Lower leg skin (tissue), 4 donors: ENCODE measurements at places on chromosomes 2 and 18. TPM values are rescaled to one million over a fixed set of nuclear protein-coding genes. Genes with fewer than 3 reads are reported as not detected.

DNA sequence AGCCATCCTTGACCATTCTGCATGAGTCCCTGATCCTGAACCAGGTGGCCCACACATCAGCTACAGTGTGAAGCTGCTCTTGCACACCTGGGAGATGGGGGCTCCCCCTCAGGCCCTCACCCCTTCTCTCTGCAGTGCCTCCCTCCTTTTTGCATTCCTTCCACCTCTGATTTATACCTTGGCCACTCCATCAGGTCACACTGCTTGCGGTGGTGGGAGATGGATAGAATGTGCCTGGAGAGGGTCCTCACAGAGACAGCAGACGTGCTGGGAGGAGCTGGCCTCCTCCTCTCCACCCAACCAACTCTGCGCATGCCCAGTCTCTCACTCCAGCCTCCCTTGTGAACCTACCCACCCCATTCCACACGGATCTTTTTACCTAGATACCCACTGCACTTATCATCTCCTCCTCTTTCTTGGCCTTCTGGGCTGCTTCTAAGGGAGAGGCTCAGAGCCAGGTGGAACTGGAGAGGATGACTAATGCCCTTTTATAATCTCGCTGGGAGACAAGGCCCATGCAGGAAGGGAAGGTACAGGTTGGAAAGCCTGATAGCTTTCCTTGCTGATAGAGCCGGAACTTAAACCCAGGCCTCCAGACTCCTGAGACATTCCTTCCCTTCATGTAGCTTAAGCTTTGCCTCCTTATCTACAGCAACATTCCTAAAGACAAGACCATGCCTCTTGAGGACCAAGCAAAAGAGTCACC lies 205.1 kb downstream of the ZBTB7C start:
- no peak for DNase-seq

FOXI3 gene
- total RNA-seq: not detected

- no peak for DNase-seq
These were observed 173.0 kb downstream of the NCK2 start for GRCh38 chr2:105917688-105918087.

- DNase-seq: no peak
These were observed 23.6 kb upstream of the SEMA4C start for GRCh38 chr2:96893289-96894150.

NOP58 gene
- total RNA-seq: 53.7 TPM

OTOS gene
- total RNA-seq: not detected

MRPS5 gene
- total RNA-seq: 31.0 TPM

- no peak for DNase-seq
These were observed 510.3 kb downstream of the PLCL1 start for GRCh38 chr2:198314559-198315153.

GRCh38 chr2:176558574-176559140 lies 289.4 kb downstream of the MTX2 start:
- no peak for DNase-seq

DNA sequence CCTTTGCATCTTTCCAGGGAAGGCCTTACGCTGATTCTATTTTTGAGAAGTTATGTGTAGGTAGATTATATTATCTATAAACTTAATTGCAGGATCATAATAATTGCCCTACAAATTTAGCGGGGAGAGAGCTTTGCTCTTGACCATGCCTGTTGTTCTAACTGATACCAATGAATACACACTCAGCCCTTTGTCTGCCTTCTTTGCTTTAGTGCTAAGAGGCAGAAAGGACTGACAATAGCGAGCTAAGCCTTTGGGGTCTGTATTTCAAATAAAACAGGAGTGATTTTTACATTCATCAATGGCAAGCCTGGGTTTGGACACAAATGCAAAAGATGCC lies 115.3 kb upstream of the STON1 start:
- DNase-seq: no peak

LRRC30 gene
- not detected for total RNA-seq

PSTPIP2 gene
- 12.4 TPM for total RNA-seq

DNA sequence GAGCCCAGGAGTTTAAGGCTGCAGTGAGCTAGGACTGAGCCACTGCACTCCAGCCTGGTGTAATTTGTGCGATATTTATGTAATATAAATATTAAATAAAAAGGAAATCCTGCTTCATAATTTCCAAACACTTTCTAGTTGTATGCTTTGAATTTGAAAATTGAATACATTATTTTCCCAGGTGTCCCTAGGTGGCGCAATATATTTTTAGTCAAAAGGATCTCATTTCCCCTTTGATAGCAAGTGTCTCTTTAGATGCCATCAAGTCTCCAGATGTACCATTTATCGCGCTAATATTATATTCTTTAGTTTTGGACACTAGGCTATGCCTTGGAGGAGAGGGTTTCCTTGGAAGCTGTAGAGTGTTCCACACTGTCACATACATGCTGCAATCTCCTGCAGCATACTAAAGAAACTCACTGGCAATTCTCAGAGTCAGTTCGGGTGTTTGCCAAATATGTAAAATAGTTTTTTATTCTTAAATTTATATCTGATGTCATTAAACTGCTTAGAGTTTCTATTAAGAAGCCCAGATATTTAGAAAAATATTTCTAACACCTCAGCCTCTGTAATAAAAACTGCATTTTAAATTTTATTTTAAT lies 5.6 kb upstream of the WDR7 start:
- DNase-seq: no peak

DNA sequence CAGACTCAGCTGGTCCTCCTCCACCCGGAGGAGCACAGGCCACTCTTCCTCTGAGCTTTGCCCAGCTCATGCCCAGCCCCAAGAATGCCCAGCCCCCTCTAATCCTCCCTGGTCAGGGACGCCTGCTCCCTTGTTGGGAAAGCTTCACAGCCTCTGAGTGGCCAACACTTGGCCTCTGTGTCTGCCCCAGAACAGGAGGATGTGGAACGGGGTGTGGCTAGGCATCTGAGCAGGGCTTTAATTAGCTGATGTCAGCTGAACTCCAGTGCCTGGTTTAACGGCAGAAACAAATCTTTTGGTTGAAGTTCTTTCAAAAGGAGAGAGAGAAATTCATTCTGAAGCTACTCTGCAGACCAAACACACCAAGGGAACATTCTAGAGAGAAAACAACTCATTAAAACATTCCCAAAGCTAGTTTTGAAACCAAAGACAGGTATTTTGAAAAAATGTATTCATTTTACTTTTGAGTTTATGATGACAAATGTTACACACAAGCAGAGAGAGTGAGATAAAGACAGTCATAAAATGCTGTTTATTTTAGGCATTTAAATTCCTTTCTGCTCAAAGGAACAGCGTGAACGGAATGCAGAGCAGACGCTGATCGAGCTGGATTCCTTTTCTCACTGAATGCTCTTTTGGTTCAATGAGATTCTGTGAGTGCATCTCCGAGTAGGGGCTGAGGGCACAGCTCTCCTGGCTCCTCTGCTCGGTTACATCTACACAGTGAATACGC lies 63.8 kb downstream of the RTP5 start:
- DNase-seq: peak; percentile 31

IL1A gene
- total RNA-seq: 0.93 TPM

CXCR1 gene
- total RNA-seq: not detected

PHOSPHO2 gene
- 5.6 TPM for total RNA-seq

DNA sequence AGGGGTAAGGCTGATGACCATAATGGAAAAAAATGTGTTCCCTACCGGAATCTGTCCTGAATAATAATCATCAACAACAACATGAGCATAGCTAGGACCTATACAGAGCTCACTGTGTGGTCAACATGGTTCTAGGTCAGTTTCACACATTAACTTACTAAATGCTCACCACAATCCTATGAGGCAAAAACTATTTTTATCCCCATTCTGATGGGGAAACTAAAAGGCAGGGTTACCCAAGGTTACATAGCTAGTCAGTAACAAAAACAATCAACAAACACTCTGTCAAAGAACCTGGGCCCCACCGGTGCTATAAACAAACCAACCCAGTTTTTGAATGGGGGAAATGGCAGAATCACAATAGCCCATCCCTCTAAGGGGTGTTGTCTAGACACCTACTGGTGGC lies 40.1 kb downstream of the AOX1 start:
- no peak for DNase-seq

- no peak for DNase-seq
These were observed 138.3 kb downstream of the FAM124B start for GRCh38 chr2:224263571-224264043.

DNA sequence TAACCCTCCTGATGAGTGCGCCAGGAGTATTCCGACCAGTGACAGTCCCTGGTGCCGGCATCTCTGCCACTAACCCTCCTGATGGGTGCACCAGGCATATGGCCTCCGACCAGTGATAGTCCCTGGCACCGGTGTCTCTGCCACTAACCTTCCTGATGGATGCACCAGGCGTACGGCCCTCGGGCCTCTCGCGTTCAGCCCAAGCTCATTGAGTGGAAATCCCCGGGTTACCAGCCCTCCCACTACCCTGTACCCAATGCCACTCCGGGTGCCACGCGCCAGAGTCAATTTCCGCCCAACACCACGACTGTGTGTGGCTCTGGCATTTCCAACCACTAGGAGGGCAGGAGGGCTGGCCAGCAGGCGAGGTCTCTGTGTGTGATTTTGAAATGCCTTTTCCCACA lies 11.7 kb upstream of the GPC1 start:
- no peak for DNase-seq

HES6 gene
- 3.0 TPM for total RNA-seq

DNA sequence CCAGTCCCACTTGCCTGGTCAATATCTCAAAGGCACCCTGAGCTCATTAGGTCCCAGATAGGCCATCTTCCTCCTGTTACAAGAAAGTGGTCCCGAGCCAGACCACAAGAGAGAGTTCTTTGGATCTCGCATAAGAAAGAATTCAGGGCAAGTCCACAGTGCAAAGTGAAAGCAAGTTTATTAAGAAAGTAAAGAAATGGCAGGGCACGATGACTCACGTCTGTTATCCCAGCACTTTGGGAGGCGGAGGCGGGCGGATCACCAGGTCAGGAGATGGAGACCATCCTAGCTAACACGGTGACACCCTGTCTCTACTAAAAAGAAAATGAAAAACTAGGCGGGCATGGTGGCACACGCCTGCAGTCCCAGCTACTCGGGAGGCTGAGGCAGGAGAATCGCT lies 10.8 kb upstream of the SMAD7 start:
- no peak for DNase-seq

HAUS1 gene
- total RNA-seq: 10.2 TPM

DNA sequence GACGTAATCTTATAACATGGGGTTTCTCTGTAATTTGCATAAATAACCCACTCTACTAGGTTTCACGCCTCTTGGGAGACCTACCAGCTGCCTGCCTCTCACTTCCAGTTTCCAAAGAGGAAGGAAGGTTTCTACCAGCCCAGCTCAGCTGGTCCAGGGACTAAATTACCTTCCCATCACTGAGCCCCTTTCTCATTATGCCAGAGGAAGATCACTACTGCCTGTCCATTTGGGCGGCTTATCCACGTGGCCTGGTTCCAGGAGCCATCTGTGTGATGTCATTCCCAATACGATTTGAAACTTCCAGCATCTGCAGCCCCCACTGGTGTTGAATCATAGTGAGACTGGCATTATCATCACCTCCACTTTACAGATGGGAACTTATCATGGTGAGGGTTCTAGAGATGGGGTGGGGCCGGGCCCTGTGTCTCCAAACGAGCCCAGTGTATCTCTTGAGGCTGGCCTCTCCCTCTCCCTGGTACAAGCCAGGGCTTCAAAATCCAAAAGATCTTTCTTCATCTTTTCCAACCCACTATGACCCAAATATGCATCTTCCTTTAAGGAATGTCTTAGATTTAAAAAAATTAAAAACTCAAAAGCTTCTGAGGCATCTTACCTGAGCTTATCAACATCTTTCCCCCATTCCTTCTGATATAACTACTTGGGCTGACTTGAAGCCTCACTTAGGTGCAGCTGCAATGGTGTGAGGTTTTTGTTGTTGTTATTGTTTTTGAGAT lies 140.8 kb downstream of the DDX1 start:
- DNase-seq: peak; percentile 49

DNA sequence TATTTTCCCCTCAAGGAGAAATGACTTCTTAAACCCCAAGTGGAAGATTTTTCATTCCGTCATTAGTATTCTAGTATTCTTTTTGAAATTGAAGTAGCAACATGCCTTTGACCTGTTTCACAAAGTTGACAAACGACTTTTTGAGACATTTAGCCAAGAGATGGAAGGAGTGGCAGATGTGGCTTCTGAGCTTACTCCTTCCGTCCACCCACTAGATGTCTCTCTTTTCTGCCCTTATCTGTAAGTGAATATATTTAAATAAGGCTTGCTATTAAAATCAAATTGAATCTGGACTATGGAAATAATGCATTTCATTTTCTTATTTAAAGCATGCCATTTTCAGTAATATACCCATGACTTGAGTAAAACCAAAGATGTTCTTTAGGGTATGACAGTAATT lies 74.1 kb downstream of the ACTR3 start:
- DNase-seq: no peak

DNA sequence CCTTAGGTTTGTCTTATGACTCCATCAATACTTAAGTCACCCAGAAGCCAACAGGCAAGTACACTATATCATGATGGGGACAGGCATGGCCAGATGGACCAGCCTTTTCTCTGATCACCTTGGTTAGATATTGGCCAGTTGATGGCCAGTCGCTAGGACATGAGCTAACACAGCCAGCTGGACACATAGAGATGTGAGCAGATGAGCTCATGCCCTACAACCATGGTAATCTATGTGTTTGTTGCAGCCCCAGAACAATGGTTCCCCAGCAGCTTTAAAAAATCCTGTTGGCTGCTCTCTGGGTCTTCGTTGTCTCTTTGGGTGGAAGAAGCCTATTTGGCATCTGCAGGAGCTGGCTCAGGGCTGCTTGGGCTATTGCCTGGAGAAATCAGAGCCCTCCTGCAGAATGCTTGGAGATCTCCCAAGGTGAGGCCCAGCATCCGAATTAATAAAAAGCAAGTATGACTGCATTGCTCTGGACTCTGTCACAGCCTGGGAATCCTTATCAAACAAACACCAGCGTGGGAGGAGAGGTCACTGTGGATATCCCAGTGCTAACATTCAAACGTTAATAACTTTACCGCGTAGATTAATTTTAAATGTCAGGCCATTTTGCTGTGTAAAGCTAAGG lies 62.3 kb upstream of the KLHL29 start:
- DNase-seq: no peak

METTL4 gene
- 6.0 TPM for total RNA-seq

FOSL2 gene
- 423 TPM for total RNA-seq
